Astrocyte (in vitro differentiated cells and primary cell): ENCODE measurements at places on chromosomes 3 and 15.

DNA sequence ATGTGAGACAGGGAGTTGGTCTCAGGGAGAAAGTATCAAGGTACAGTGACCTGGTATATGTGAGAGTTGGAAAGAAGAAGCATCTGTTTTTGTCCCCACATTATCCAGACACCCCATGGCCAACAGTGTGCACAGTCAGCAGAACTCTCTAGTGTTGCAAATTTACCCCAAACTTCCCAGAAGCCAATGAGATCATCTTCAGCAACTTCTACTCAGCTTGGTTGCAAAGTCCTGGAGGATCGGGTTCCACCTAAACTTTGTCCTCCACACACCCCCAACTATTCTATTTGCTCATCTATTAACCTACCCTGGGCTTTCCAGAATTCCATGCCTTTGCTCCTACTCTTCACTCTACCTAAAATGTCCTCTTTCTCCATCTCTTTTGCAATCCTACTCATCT is 15.7 kb downstream of the RBSN start:
- DNase-seq, result no peak

- DNase-seq, result no peak
Observed at GRCh38 chr3:46399098-46399497, 7.8 kb downstream of the CCR5AS start.

DNA sequence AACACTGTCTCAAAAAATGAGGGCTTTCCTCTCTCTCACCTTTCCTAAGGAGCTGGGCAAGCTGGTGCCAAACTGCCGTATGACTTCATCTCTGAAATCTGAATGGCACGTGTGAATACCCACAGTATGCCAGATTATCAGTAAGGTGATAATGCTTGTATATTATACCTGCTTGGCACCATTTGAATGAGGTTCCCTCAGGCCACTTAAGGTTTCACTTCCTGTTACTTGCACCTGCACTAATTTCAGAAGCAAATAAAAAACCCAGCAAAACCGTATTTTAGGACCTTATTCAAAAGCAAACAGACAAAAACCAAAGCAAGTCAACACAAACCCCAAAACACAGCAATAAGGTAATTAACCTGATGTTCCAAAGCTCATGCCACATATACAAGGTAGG is 19.7 kb downstream of the FOXP1 start:
- DNase-seq, result no peak

- no peak for DNase-seq
Observed at GRCh38 chr3:47250309-47251060, 32.1 kb downstream of the KIF9 start.

GRCh38 chr3:175585898-175586297 is 726.8 kb downstream of the NAALADL2 start:
- DNase-seq, result peak; percentile 76

DNA sequence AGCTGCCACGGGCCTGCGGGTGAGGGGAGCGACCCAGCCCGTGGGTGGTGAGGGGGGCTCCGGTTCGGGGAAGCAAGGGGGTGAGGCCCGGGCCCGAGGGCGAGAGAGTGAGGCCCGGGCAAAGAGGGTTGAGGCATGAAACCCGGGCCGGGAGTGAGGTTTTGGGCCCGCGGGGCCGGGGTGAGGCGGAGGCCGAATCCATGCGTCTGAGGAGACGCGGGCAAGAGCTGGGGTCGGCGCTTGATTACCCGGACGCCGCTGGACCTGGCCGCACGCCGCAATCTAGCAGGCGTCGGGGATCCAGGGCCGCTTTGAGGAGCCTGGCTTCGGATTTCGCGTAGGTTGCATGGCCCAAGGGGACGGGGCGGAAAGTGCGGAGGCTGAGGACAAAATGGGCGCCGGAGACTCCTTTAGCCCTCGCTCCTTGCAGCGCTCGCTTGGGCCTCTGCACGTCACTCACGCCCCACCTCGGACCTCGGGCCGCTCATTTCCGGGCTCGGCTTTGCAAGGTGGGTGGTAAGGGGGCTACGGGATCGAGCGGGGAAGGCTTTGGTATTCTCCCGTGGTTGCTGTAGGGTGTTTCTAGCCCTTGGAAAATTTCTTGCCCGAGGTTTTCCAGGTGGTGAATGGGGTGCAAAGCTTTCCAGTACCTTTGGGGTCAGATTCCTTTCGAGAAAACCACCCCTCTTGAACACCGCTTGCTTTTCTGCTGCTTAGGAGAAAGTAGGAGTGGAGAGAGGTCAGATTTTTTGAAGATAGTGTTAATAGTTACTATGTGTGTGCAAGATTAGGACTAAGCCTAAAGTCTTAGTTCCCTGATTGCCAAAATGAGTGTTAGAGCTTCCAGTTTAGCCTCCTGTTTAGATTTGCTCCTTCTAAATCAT is 827 bp downstream of the SLC25A36 start:
- peak; percentile 49 for DNase-seq

GRCh38 chr15:74199297-74199652 is 3.3 kb downstream of the STRA6 start:
- no peak for DNase-seq

DNA sequence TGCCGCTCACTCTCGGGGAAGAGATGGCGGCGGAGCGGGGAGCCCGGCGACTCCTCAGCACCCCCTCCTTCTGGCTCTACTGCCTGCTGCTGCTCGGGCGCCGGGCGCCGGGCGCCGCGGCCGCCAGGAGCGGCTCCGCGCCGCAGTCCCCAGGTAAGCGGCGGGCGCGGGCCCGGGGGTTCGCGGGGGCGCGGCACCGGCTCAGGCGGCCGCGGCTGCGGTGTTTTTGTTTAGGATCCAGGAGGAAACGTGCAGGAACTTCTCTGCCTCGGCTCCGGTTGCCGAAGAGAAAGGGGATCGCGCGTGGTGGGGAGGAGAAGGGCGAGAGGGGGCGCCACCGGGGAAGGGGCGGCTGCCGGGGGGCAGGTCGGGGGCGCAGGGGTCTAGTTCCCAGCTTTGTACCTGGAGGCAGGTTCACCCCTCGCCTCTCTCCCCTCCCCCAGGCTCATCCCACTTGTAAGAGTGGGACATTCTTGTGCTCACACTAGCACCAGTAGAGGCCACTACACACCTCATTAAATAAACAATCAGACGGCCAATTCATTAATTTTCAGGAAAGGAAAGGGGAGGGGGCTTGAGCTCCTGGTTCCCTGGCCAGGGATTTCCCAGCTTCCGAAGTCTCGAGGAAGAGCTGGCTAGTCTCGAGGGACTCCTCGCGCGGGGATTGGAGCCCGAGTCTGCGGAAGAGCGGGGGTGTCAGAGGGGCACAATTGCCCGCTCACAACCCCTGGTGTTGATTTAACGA is 562 bp downstream of the NEO1 start:
- DNase-seq, result peak; percentile 15

GRCh38 chr3:112000966-112001365 is 2.2 kb downstream of the TAGLN3 start:
- DNase-seq, result no peak

DNA sequence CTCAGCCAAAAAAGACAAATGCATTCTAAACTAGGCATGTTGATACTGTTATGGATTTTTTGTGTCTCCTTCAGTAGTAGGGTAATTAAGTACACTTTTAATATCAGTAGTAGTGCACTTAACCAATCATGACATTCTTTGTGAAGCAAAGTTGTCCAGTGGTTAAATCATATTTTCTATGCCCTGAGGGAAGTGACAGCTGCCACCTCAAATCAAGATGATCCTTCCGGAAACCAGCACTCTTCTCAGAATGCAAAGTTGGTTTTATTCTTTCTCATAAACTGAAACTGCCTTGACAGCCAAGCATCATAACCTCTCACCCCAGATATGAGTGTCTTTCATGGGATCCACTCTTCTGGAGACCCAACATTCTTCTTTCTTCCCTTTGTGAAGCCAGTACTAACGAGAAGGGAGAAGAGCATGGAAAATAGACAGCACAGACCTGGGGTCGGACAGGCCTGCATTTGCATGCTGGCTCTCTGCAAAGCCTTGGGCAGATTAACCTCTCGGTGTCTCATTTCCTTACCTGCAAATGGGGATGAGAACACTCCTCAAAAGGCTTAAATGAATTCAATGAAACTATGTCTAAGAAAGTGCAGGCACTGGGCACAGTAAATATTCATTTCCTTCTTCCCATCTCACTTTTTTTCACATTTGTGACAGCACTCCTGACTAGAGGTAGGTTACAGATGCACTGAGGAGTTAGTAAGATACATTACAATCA is 13.2 kb downstream of the AAGAB start:
- no peak for DNase-seq

DNA sequence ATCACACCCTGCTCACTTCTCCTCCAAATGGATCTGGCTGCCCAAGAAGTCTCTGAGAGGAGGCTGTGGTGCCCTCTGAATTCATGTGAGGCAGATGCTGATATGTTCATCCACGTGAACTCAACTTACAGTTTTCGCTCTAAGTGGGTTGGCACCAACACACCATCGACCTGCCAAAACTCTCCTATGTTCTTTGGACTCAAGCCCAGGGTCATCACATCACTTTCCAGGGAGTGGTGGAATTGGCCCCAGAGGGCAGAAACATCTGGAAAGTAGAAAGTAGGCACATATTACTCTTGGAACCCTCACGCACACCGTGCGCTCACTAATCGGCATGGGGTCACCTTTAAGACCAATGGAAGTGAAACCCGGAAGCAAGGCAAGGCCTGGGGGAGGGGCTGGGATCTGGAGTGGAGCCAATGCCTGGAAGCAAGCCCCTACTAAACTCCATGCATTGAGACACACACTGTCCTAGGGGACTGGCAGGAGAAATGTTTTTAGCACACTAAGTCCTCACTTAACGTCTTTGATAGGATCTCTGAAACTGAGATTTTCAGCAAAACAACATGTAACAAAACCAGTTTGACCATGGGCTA is 41.4 kb downstream of the SSUH2 start:
- DNase-seq, result no peak

DNA sequence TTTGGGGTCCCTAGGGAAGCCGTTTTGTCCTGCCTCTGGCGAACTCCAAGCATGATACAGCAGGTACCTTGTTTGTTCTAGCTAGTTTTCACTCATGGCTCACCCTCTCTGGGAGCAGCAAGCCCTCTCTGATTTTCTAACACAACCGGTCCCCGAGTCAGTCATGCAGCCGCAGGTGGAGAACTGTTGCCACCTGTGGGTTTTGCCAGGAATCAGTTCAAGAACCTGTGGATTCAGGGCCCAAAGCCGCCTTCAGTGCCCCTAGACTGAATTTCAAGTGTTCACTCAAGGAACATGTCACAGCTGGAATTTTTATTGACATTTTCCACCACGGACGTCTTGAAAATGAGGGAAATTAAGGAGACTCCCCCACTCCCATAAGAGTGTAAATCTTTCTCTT is 13.3 kb upstream of the LRRK1 start:
- no peak for DNase-seq

DNA sequence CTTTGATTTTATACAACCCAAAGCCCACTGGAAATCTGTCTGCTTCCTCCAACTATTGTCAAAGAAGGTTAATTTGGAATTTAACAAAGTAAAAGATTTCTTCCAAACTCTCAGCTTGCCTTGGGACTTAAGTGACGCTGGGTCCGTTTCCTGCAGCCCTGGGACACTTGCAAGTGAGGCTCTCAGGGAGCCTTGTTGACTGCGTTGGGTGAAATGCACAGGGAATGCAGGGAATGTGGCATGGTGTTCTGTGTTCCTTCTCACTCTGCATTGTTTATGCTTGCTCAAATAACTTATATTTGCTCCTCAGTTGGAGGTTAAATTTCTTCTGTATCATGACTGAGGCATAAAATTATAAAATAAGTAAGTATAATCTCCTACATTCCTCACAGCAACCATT is 60.9 kb upstream of the TJP1 start:
- peak; percentile 8 for DNase-seq

DNA sequence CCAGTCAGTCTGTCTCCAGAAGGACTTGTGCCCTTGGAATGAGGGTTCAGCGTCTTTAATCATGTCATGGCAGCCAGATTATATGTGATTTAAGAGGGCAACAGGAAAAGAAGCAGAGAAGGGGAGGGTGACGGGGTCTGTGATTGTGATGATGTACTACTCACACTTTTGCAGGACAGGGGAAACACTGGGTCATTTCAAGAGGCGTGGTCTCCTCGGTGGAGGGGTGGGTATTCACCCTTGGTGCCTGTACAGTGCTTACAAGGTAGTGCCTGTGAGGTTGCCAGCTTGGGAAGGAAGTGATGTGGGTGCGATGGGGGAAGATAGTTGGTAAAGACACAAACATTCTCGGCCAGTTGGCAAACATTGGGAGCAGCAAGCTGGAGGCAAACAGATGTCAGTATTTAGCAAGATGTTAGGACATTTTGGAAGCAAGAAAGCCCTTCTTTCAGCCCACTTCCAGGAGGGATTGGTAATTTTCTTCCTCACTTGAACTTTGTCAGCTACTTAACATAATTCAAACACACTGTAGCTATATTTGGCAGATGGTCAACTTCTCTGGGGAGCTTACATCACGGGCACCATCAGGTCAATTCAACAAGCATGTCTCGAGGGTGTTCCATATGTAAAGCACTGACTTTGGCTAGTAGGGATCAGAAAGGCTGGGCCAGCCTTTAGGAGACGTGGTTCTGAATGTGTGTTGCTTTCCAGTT is 71.4 kb upstream of the ROPN1 start:
- DNase-seq, result peak; percentile 61

GRCh38 chr15:60324706-60325438 is 72.9 kb downstream of the ANXA2 start:
- no peak for DNase-seq

DNA sequence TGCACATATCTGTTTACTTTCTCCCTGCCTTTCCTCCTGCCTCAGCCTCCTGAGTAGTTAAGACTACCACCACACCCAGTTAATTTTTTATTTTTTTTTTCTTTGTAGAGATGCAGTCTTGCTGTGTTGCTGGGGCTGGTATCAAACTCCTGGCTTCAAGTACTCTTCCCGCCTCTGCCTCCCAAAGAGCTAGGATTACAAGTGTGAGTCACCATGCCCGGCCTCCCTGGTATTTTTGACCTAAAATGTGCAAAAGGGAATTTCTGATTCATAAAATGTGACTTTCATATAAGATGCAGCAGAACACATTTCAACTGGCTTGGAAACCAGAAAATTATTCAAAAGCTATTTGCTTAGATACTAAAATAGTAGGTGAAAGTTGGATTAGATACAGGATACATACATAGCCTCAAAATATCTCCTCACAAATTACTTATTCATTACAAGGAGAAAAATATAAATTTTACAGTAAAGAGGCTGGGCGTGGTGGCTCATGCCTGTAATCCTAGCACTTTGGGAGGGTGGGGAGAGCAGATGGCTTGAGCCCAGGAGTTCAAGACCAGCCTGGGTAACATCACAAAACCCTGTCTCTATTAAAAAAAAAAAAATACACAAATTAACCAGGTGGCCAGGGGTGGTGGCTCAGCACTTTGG is 32.0 kb downstream of the MAP4 start:
- DNase-seq, result peak; percentile 76

DNA sequence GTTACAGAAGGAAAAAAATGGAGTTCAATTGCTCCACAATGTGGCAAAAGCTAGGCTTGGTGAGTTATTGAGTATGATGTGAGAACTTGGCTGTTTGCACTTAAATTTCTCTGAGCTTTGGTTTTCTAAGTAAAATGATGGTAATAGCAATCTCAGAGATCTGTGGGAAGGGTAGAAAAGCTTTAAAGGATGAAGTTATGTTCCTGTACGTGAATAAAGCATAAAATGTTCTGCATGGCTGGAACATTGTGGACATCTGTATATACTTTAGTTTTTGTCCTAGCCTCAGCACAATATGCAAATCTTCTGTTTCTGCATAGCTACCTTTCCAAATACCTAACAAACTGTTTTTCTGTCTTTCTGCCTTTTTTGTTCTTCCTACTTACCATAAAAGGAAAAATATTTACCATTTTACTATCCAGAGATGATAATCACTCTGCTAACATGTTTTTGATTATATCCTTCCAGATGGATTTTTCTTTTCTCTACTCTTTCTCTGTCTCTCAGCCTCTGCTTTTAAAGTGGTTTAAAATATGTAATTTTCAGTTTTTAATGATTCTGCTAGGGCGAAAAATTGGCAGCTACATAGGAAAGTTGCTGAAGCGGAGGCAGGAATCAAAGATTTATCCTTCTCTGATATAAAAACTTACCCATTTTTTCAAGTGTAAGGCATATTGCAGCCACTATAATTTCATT is 188.1 kb downstream of the FNDC3B start:
- no peak for DNase-seq
